Activated CD4-positive, alpha-beta T cell treated with anti-CD3 and anti-CD28 coated beads, Interleukin-2, amount 10 ng/mL, durations not matched to agents 24 days and 14 days (primary cell): ENCODE measurements at places on chromosomes 1 and 21. TPM values are rescaled to one million over a fixed set of nuclear protein-coding genes. Genes with fewer than 3 reads are reported as not detected.

DNA sequence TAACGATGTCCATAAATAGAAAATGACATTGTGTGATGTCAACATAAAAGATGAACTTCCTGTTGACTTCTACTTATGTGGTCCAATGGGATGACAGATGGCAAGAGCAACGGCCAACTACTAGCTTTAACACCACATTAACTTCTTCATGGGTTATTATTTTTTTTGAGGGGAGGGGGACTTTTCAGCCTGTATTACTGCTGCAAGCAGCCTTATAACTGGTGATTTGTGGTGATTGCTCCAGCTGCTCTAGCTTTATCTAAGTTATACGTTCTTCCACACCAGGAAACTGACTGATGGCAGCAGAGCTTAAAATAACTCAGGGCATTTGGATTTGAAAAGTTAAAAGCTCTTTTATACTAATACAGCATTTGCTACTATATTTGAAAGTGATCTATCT is 228.8 kb upstream of the B3GALT2 start:
- H3K4me3 ChIP-seq: no peak overlapping the region
- peaks cover 18% of the 10 kb centered on the region for H3K36me3 ChIP-seq
- H3K27me3 ChIP-seq: no peaks in the 10 kb centered on the region
- H3K27ac ChIP-seq: no peak overlapping the region
- peaks cover 45% of the 10 kb centered on the region for H3K4me1 ChIP-seq

- H3K4me1 ChIP-seq: no peaks in the 10 kb centered on the region
- no peaks in the 10 kb centered on the region for H3K27me3 ChIP-seq
- peaks cover 61% of the 10 kb centered on the region for H3K36me3 ChIP-seq
- no peak for DNase-seq
- H3K4me3 ChIP-seq: no peak overlapping the region
These were observed 95.4 kb downstream of the POFUT2 start for GRCh38 chr21:45192332-45192731.

DNA sequence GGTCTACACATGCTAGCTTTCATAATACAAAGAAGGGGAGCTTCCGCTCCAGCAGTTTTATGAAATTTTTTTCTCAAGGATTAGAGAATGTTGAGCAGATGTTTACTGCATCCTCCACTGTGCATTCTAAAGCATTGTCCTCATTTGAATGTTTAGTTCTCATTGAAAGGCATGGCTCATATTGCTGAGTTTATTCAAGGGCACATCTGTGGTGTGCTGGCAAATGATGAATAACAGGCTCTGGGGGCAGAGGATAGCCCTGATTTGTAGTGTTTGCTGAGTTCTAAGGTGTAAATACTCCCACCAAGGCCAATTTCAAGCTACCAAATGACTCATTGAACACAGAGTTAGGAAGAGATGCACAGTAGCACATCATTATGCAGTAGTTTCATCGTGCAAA is 303.2 kb upstream of the FAM78B start:
- H3K27me3 ChIP-seq: peaks cover 13% of the 10 kb centered on the region
- DNase-seq: no peak
- H3K4me3 ChIP-seq: no peak overlapping the region
- H3K27ac ChIP-seq: no peak overlapping the region
- H3K4me1 ChIP-seq: no peaks in the 10 kb centered on the region

- H3K4me1 ChIP-seq: no peaks in the 10 kb centered on the region
- no peaks in the 10 kb centered on the region for H3K36me3 ChIP-seq
These were observed 120.3 kb upstream of the COL6A1 start for GRCh38 chr21:45861156-45861870.

Gene SLAMF7
- total RNA-seq: 18.4 and 20.7 TPM in 2 replicates

DNA sequence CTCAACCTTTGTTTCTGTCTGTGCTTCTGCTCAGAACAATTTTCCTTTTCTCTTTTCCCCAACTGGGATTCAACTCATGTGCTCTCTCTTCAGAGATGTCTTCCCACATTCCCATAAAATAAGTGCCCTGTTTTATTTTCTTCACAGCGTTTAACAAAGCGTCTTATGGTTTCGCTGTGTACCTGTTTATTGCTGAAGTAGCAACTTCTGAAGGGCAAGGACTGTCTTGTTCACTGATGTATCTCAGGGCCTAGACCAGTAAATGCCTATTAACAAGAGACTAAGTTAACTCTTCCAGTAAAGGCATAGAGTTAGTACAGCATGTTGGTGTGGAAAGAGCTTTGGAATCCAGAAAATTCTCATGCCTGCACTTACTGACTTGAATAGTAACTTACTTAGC is 42.9 kb upstream of the MPZL1 start:
- DNase-seq: no peak
- peaks cover 19% of the 10 kb centered on the region for H3K4me1 ChIP-seq
- no peak overlapping the region for H3K27ac ChIP-seq
- no peaks in the 10 kb centered on the region for H3K27me3 ChIP-seq
